EL (cell line): ENCODE measurements at places on chromosomes 5 and 9.

GRCh38 chr5:20359377-20359776 lies 371.4 kb upstream of the CDH18 start:
- no peak for DNase-seq

DNA sequence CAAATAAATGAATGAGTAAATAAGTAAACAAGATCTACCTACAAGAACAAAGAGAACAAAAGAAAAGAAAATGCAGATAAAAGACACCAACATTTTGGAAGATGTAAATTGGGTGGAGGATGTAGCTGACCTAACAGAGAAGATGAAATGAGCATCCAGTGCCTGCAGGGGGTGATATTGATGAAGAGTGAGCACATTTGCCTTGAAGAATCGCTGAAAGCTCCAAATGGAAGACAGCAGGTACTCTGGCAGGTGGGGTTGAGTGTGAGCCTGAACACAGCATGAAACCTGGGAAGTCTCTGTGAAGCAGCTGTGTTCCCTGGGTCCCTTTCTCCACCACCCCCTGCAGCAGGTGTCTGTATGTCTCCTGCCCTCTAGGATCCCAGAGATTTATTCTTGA lies 125.6 kb downstream of the NXNL2 start:
- DNase-seq, result peak; percentile 40

- no peak for DNase-seq
Measured at GRCh38 chr9:19385786-19386501, 5.9 kb upstream of the RPS6 start.

DNA sequence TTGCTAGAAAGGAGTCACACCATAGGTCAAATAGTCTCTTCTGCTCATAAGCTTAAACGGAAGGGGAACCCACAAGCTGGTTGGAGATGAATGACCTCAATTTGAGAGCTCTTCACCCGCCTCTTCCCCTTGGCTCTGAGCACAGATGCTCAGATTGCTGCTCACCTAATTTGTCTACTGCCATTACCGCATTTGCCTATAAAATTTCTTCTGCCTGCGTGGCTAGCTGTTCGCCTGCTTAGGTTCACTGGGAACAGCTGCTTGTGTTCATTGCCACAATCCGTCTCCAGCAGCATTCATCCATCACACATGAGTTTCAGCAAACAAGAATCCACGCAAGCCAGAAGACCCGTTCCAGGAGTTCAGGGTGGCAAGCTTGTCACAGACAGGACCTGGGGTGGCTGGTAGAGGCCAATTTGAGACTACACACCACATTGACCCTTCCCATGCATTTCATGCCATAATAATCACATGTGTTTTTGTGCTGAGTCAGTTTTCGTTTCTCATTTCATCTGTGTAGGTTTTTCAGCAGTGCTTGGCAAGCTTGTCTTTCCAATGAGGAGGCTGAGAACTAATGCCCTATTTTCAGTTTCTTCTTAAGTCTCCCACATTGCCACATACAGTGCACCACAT lies 50.2 kb upstream of the DNAH5 start:
- DNase-seq, result no peak

GRCh38 chr9:137355761-137356365 lies 53.8 kb upstream of the NRARP start:
- no peak for DNase-seq

DNA sequence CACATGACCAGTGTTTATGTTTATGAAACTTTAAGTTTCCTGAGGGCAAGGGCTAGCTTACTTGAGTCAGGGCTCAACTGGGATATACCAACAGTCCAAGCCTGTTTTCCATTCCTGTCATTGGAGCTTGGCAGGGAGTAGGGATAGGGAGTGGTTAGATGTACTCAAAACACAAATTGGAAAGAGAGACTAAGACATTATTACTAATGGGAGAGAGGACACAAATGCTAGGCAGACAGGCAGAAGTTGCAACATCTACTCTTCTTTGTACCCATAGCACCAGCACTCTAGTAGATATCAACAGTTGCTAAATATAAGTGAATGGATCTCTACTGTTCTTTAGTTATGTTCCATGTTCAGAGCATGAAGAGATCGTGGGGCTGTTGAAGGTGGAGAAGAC lies 62.8 kb downstream of the NPR3 start:
- no peak for DNase-seq

- peak; percentile 98 for DNase-seq
Measured at GRCh38 chr5:126965061-126965475, 65.3 kb downstream of the MARCHF3 start.

DNA sequence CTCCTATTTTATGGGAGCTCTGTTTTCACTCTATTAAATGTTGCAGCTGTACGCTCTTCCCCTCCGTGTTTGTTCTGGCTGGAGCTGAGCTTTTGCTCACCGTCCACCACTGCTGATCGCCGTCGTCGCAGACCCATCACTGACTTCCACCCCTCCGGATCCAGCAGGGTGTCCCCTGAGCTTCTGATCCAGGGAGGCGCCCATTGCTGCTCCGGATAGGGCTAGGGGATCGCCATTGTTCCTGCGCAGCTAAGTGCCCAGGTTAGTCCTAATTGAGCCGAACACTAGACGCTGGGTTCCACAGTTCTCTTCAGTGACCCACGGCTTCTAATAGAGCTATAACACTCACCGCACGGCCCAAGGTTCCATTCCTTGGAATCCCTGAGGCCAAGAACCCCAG lies 96.2 kb upstream of the PRDM9 start:
- DNase-seq, result no peak

- DNase-seq, result peak; percentile 3
Measured at GRCh38 chr5:93886917-93887361, 145.5 kb upstream of the POU5F2 start.

DNA sequence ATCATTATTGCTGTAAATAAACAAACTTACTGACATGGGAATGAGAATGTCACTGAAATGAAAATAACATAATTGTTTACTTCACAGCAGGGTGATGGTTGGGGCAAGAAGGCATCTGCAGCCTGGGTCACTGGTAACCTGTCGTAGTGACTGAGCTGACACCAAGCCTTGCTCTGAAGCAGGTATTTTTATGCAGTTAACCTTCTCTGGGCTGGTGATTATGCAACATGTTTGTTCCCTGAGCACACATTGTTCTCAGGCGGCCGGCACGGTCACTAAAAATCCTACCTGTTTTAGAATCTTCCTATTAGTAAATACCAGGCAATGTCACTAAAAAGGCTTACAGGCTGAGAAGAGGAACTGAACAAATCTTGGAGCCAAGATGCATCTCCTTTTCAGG lies 157.7 kb upstream of the NR3C1 start:
- DNase-seq, result no peak

DNA sequence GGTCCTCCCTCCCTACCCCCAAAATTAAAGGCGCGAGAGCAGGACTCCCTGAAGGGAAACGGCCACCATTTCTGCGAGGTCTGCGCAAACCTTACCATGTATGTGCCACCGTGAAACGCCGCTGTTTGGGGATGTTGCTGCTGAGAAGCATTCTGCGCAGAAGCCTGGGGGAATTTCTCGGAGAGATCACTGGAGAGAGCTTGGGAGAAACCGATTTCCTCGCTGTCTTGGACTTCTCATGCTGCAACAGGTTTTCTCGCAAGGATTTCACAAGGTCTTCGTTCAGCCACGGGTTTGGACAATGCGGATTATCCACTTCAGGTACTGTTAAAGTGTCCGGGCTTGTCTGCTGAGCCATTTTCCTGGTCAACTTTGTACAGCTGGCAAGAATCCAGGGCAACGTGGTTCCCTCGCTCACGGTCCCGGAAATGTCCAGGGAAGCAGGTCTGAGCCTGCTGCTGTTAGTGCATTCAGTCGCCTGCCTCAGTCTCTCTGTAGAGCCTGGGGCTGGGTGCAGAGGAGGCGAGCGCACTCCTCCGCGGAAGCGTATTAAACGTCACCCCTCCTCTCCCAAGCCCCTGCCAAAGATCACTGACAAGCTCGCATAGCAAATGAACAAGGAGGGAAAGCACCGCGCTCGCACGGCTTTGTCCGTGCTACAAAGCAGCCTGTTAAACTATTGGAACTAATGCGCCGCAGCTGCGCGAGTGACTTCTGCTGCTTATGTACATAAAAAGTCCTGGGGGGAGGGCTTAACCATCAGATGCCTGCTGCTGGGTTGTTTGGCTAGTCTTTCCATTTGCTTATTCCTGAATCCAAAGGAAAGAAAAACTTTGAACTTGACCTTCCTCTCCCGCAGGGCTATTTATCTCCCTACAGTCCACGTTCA lies 125.1 kb downstream of the PDE4D start:
- peak; percentile 75 for DNase-seq

GRCh38 chr9:86351880-86352279 lies 2.3 kb downstream of the TUT7 start:
- DNase-seq, result no peak

- peak; percentile 57 for DNase-seq
Measured at GRCh38 chr9:20884985-20885593, 146.4 kb downstream of the HACD4 start.

GRCh38 chr5:33182986-33183385 lies 257.8 kb upstream of the TARS1 start:
- no peak for DNase-seq

GRCh38 chr9:95027914-95028852 lies 289.3 kb downstream of the FANCC start:
- no peak for DNase-seq

GRCh38 chr5:134086943-134087305 lies 27.6 kb upstream of the TCF7 start:
- no peak for DNase-seq

DNA sequence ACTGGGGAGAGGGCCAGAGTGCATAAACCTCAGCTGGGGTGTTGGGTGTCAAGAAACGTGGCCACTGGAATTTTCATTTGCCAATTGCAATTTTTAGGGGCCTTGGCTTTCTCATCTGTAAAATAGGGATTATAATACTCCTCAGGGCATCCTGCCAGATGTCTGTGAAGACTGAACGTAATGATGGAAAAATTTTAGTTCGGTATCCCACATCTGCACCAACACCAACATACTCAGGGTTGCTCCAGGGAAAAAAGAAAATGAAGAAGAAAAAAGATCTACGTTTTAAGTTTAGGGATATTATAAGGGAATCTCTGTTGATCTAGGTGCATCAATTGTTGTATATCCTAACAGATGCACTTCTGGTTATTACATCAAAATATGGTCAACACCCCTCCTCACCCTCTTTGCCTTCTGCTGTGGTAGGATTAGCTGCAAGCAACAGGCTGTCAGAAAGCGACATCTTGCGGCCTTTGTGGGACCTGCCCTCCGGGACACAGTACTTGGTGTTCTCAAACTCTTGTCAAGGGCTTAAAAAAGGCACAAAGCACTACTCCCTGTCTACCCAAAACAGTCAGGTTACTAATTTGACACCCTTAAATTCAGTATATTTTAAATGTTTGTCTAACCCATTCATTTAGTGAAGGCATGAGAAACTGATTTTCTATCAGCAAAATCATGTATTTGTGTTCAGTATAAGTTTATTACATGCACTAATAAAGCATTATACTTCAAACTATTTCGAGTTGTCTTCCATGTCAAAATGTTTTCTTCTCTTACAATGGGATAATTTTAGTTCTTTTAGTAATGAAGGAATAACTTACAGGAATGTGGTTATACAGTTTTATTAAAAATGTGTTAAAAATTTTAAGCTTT lies 8.3 kb upstream of the TBC1D2 start:
- DNase-seq, result peak; percentile 78

- no peak for DNase-seq
Measured at GRCh38 chr5:103498211-103498610, 64.4 kb downstream of the NUDT12 start.

GRCh38 chr9:79143211-79143610 lies 428.6 kb upstream of the TLE4 start:
- DNase-seq, result no peak

GRCh38 chr5:158313733-158314464 lies 455.0 kb upstream of the CLINT1 start:
- DNase-seq, result no peak

DNA sequence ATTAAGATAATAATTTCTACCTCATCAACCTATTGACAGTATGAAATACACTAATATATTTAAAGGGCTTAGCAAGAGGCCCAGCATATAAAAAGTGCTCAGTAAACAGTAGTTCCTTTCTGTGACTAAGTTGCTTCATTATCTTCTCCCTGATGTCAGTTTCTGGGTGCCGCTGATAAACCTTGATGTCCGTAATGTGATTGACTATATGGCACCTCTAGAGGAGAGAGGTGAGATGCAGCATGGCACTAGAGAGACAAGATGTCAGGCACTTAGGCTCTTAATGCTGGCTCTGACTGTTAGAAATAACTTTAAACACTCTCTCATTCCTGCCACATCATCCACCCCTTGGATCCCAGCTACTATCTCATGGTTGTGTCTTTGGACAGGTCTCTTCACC lies 455.9 kb upstream of the KLF4 start:
- DNase-seq, result no peak

DNA sequence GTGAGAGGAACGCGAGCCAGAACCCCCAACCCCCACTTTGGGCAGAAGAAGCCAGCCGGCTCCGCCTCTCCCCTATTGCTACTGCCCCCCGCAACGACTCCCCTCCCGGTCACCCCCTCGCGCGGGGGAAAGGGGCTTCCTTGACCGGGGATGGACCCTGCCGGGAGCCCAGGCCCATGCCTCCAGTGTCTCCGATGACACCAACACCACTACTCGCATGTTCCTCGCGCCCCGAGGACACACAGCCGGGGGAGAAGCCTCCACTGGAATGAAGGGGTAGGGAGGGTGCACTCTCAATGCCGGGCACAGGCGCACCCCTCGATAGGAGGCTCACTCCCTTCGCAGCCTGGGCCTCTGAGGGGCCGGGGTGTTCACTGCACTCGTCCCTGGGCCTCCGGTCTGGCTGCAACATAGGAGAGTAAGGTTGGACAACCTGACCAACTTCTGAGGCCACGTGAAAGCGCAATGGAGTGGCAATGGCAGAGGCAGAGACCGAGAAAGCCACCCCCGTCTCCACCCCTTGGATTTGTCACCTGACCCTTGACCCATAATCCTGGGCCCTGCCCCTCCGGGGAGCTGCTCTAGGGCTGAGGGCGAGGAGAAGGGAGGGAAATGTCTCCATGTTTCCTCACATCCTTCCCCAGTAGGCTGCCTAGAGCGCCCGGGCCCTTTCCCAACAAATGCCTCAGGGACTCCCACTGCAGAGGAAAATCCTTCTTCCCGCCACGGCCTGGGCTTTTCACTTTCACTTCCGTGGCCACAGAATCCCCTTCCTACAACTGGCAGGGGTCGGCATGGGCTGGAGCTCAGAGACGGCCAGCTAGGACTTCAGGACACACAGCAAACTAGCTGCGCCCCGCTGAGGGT lies 1.1 kb upstream of the CNTFR start:
- no peak for DNase-seq

GRCh38 chr5:151912360-151912759 lies 12.3 kb downstream of the GLRA1 start:
- peak; percentile 11 for DNase-seq

GRCh38 chr9:19999491-20000057 lies 210.7 kb upstream of the SLC24A2 start:
- peak; percentile 92 for DNase-seq

GRCh38 chr5:92588876-92589275 lies 992.1 kb downstream of the NR2F1-AS1 start:
- no peak for DNase-seq

- DNase-seq, result no peak
Measured at GRCh38 chr5:31182136-31182535, 11.3 kb upstream of the CDH6 start.

DNA sequence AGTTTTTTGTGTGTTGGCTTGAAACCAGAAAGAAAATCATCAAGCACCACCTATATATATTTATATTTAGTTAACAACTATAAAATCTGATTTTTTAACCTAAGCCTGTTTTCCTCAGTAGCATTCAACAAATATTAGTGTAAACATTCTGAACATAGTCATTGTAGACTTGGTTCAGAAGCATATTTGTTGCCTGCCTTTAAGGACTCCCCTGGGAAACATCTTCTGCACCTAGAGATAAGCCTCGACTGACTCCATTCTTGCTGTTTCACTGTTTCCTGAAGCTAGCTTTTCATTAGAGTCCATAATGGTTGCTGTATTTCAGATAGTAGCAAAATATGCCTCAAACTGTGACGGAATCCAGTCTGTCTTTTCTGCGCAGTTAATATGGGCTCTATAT lies 123.5 kb downstream of the TRIO start:
- DNase-seq, result no peak
